ENCODE measurements at places on chromosomes 7 and 10.

GRCh38 chr7:101402081-101402779 lies 39.6 kb downstream of the COL26A1 start:
- peak; percentile 83 for ATAC-seq

DNA sequence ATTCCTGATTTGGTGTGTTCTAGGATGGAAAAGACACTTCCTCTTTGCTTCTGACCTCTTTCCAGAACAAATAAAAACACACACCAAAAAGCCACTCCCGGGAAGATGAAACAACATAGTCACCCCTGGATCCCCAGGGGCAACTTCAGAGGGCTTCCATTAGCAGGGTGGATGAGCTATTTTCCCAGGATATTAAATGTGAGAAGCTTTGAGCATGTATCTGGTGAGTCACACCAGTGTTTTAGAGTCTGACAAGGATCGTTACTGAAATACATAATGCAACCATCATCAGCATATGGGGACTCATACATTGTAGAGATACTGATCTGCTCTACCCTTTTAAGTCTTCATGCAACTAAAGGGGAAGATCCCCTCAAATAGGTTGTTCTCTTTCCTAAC lies 115.5 kb upstream of the ZNF438 start:
- peak; percentile 87 for ATAC-seq

- no peak for ATAC-seq
Observed at GRCh38 chr7:10780400-10780747, 193.3 kb upstream of the PHF14 start.

GRCh38 chr10:78044699-78045098 lies 11.0 kb downstream of the RPS24 start:
- no peak for ATAC-seq

DNA sequence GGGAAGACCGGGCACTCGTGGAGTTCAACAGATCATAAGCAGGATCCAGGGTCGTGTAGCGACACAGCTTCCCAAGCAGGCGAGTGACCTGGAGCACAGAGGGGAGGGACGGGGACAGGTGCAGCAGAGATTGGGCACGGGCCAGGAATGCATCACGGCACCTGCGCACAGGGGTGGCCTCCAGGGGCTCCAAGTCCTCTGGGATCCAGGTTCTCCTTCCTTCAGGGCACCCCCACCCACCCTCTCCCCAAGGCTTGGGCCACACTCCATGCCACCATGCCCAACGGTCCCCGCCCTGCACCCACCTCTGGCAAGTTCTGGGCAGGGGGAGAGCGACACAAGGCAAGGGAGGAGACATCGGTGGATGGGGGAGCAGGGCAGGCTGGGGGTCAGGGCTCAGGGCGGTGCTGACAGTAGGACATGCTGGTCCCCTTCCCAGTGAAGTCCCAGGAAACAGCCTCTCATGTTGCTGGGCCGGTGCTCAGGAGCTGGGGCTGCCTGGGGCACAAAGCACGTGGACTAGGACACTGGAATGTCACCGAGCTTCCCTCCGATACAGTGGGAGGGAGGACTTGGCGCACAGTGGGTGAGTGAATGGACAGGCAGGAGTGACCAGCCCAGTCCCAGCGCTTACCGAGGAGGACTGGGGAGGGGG lies 597.3 kb downstream of the PTPRN2 start:
- no peak for ATAC-seq

- ATAC-seq = no peak
Observed at GRCh38 chr7:148398844-148399365, 191.7 kb upstream of the C7orf33 start.

GRCh38 chr10:13271552-13272163 lies 28.2 kb downstream of the PHYH start:
- peak; percentile 70 for ATAC-seq

DNA sequence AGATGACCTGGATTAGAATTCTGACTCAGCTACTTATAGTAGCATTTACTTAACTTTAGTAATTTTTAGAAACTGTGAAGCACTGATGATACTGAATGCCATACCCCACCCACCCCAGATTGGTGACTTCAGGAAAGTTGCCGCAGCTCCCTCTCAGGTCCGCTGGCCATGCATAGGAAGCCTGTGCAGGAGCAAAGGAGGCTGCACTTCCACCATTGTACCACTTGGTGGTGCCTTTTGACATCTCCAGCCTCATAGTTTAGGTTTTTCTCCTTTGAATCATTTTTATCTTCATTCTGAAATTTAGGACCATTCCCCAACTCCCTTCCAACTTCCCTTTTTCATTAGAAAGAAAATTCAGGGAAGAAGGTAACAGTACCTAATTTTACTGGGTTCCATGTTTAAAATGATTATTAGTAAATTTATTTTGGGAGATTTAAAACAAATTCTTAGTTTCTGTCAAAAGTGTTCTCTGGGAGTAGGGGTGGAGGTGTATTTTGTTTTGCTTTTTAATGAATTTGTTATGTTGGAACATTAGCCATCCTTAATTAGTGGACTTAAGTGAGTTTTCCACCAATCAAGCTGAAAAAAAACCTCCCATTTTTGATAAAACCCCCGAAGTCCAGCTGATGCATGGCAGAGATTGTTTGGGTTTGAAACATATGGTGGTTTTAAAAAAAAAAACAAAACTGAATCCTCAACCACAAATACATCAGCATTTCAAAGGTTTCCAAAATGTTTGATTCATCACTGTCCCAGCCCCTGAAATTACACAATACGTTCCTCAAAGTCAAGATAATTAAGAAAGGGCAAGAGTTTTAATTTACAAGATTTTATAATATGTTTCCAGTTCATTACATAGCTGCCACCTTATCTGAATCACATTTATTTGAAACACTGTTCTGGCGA lies 109.6 kb downstream of the WNT2 start:
- ATAC-seq = peak; percentile 84

GRCh38 chr10:69073736-69074364 lies 14.1 kb upstream of the SRGN start:
- no peak for ATAC-seq

DNA sequence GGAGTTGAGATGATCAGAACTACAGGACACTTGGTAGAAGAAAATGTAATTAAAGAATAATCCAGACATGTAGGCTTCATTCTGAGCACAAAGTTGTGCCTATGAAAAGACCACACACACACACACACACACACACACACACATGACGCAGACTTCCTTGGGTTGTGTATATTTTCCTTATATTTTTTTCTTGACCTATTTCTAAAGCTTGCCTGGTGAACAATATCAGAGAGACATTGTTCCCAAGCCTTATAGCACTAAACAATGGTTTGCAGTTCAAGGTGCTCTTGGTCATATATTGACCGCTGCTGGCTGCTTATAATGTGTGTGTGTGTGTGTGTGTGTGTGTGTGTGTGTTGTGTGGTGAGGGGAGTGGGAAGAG lies 202.7 kb downstream of the PRPF18 start:
- ATAC-seq = no peak

- peak; percentile 80 for ATAC-seq
Observed at GRCh38 chr7:130277763-130278643, 11.3 kb downstream of the CPA2 start.

- ATAC-seq = peak; percentile 35
Observed at GRCh38 chr7:116741625-116742316, 69.8 kb downstream of the MET start.

GRCh38 chr7:131166066-131166465 lies 161.6 kb upstream of the MKLN1 start:
- peak; percentile 24 for ATAC-seq

GRCh38 chr10:51066231-51066630 lies 8.1 kb upstream of the PRKG1 start:
- ATAC-seq = no peak

- no peak for ATAC-seq
Observed at GRCh38 chr10:115844591-115844990, 428.4 kb downstream of the GFRA1 start.

- ATAC-seq = no peak
Observed at GRCh38 chr10:44897049-44897448, 14.1 kb upstream of the TMEM72 start.

- no peak for ATAC-seq
Observed at GRCh38 chr7:32100407-32100907, 30.2 kb upstream of the PDE1C start.

- ATAC-seq = peak; percentile 75
Observed at GRCh38 chr7:80145780-80146422, 11.3 kb downstream of the GNAI1 start.

DNA sequence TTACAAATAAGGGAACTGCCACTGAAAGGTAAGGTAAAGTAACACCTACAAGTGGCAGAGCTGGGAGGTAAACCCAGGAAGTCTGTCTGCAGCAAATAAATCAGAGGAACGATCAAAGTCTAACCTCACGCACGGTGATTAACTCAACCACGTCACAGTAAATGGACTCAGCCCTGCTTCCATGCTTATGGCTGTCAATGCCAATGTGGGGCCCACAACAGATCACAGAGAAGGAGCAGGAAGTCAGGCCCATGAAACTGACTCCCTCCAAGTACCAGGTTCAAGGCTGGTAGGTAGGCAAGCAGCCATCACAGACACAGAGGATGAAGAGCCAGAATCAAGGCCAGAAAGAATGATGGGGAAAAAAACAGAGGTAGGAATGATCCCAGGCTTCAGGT lies 38.0 kb upstream of the ACSL5 start:
- no peak for ATAC-seq

DNA sequence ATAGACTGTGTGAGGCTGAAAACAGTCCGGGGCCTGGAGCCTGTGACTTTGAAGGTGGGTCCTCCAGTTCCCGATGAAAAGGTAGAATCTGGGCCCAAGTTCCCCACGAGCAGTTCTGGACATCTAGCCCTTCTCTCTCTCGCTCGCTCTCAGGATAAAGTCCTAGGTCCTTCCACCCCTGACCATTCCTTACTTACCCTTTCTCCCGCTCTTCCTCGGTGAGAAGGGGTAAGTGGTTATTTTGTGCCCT lies 713 bp downstream of the IMMP2L start:
- ATAC-seq = peak; percentile 22

GRCh38 chr7:44748948-44749731 lies 493 bp downstream of the ZMIZ2 start:
- ATAC-seq = no peak

- ATAC-seq = no peak
Observed at GRCh38 chr10:120145107-120145506, 252.6 kb downstream of the SEC23IP start.

DNA sequence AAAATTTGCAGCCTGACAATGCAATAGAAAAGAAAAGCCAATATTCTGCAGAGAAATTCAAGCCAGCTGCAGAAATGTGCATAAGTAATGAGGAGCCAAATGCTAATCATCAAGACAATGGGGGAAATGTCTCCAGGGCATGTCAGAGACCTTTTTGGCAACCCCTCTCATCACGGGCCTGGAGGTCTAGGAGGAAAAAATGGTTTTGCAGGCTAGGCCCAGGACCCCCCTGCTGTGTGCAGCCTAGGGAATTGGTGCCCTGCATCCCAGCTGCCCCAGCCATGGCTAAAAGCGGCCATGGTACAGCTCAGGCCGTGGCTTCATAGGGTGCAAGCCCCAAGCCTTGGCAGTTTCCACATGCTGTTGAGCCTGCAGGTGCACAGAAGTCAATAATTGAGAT lies 72.5 kb upstream of the NME8 start:
- ATAC-seq = no peak

GRCh38 chr7:17822547-17823173 lies 117.6 kb downstream of the SNX13 start:
- no peak for ATAC-seq

DNA sequence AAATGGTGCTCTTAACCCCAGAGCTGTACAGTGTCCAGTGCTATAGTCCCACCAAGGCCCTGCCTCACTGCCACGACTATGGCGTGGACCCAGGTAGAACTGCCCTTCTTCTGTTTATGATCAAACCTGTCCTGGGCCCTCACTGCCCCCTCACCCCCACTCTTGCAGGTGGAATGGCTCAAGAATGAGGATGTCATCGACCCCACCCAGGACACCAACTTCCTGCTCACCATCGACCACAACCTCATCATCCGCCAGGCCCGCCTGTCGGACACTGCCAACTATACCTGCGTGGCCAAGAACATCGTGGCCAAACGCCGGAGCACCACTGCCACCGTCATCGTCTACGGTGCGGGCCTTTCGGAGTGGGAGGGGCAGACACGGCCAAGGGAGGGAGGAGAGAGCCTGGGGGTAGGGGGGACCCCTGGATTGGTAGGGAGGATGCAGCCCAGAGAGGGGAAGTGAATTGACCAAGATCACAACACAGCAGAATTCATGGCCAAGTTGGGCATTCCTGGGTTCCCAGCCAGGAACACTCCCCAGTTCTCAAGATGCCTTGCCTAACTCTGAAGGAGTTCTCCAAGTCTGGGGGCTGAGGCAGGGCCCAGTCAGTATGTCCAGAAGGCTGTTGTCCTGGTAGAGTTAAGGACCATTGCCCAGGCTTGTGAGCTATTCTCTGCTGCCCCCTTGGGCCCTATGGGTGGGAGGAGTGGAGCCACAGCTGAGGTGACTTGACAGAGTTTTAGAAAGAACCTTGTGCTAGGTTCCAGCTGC lies 32.4 kb upstream of the SLC29A3 start:
- ATAC-seq = no peak

DNA sequence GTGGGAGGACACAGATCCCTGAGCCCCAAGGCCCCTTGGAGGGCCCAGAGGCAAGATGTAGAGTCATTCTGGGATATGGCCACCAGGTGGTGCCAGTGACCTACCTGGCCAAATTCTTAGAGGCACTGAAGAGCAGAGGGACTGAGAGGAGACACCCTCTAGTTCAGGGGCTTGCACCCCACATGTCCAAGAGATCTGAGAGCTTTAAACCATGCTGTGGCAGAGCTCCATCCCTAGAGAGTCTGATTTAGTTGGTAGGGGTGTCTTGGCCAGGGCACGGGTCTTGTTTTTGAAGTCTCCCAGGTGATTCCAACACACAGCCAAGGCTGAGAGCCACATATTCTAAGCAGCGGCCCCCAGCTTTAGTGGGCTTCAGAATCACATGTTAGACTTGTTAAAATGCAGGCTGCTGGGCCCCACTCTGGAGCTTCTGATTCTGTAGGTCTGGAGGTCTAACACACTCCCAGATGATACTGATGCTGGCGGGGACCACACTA lies 52.5 kb downstream of the PRF1 start:
- ATAC-seq = peak; percentile 93

GRCh38 chr7:41536873-41537665 lies 165.8 kb downstream of the INHBA start:
- ATAC-seq = no peak

DNA sequence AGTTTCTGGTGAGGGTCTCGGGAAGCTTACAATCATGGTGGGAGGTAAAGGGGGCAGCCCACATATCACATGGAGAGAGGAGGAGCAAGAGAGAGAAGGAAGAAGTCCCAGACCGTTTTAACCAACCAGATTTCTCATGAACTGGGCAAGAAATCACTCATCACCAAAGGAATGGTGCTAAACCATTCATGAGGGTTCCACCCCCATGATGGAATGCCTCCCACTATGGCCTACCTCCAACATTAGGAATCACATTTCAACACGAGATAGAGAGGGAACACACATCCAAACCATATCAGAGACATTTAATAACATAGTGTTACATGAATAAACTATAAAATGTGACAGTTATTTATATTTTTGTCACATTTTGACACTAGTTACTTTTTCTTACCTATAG lies 214.8 kb upstream of the MAGI2 start:
- ATAC-seq = no peak

- no peak for ATAC-seq
Observed at GRCh38 chr10:5987747-5988146, 10.4 kb upstream of the IL15RA start.

DNA sequence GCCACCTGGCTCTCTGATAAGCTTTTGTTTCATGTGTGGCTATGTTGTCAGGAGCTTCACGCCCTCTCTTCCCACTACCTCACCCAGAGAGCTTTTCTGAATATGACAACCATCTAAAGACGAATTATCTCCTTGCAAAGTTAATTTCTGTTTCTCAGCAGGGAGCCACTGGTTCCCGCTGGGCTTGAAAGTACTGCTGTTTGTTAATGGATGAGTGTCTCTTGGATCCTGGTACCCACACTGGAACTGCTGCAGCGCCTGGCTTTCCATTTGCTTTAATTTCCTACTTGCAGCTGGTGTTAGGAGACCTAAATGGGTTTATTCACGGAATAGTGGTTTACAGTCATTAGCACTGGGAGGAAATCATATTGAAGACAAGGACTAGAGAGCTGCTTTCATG lies 267.9 kb upstream of the LRGUK start:
- no peak for ATAC-seq

Measured in SK-N-SH treated with all-trans-retinoic acid at 6 μM for 48 hours (cell line).